ENCODE measurements at places on chromosomes 3 and 15. TPM values are rescaled to one million over a fixed set of nuclear protein-coding genes. Genes with fewer than 3 reads are reported as not detected.

DNA sequence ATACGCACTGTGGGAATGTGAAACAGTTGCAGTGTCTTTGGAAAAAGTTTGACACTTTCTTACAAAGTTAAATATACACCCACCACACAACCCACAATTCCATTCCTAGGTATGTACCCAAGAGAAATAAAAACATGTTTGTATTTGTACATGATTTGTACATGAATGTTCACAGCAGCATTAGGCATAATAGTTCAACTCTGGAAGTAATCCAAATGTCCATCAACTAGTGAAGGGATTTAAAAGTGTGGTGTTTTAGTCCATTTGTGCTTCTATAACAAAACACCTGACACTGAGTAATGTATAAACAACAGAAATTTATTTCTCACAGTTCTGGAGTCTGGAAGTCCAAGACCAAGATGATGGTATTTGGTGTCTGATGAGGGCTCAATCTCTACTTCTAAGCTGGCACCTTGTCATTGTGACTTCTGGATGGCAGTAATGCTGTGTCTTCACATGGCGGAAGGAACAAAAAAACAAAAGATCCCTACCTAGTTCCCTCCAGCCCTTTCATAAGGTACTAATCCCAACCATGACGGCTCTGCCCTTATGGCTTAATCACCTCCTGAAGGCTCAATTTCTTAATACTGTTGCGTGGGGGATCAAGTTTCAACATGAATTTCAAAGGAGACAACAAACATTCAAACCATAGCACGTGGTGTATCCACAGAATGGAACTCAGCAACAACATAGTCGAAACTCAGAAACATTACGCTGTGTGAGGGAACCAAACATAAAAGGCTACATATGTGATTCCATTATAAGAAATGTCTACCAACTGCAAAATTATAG lies 120.5 kb downstream of the AQP9 start:
- no peaks in the 10 kb centered on the region for H3K27me3 ChIP-seq
- no peaks in the 10 kb centered on the region for H3K36me3 ChIP-seq
- no peak overlapping the region for H3K27ac ChIP-seq
- no peak for DNase-seq
- no peak overlapping the region for H3K4me3 ChIP-seq

GRCh38 chr3:138451595-138452162 lies 17.3 kb downstream of the ESYT3 start:
- H3K4me3 ChIP-seq = no peak overlapping the region
- no peaks in the 10 kb centered on the region for H3K36me3 ChIP-seq
- peak; percentile 12 for DNase-seq

DNA sequence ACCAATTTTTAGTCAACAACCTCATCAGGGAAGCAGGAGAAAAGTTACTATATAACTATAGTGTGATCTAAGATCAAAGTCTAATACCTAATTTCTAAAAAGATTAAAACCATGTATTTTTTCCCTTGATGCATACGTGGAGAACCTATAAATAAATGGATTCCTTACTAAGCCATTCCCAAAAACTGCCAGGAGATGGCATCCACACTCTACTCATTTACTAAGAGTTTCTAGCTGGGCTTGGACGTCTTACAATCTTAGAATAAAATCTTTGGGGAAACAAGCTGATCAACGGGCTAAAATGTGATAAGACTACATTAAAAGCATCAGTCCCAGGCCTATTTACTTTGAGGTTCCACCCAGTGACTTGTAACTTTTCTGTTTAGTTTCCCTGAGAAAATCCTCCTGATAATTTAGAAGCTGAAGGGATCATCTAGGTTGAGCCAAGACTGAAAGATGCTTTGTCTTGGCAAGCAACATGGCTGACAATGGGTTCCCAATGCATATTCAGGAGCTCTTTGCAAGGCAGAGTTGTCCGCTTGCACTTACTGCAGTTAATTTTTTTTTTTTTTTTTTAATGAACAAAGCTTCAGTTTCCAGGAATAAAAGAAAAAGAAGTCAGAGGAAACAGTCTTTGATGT lies 85.5 kb upstream of the FGF12 start:
- no peak for DNase-seq
- H3K27me3 ChIP-seq = no peaks in the 10 kb centered on the region
- H3K4me1 ChIP-seq = no peaks in the 10 kb centered on the region
- no peak overlapping the region for H3K4me3 ChIP-seq

GRCh38 chr3:78022232-78022631 lies 982.3 kb downstream of the ROBO2 start:
- no peaks in the 10 kb centered on the region for H3K27me3 ChIP-seq
- no peak overlapping the region for H3K4me3 ChIP-seq
- H3K36me3 ChIP-seq = no peaks in the 10 kb centered on the region
- no peaks in the 10 kb centered on the region for H3K4me1 ChIP-seq
- no peak overlapping the region for H3K27ac ChIP-seq
- DNase-seq = no peak

Gene ACAN
- not detected for total RNA-seq

Gene ABCC5
- 22.4 TPM for total RNA-seq

Gene BCL2A1
- total RNA-seq = not detected

Gene PTX3
- not detected for total RNA-seq

Measured in Caco-2 (cell line).